ENCODE measurements at places on chromosomes 4 and X. TPM values are rescaled to one million over a fixed set of nuclear protein-coding genes. Genes with fewer than 3 reads are reported as not detected.

GRCh38 chr4:8194306-8195242 is 4.5 kb upstream of the SH3TC1 start:
- H3K27ac ChIP-seq = no peak overlapping the region
- H3K4me3 ChIP-seq = no peak overlapping the region
- peaks cover 14% of the 10 kb centered on the region for H3K4me1 ChIP-seq
- no peaks in the 10 kb centered on the region for H3K27me3 ChIP-seq
- no peaks in the 10 kb centered on the region for H3K36me3 ChIP-seq
- DNase-seq = no peak

DNA sequence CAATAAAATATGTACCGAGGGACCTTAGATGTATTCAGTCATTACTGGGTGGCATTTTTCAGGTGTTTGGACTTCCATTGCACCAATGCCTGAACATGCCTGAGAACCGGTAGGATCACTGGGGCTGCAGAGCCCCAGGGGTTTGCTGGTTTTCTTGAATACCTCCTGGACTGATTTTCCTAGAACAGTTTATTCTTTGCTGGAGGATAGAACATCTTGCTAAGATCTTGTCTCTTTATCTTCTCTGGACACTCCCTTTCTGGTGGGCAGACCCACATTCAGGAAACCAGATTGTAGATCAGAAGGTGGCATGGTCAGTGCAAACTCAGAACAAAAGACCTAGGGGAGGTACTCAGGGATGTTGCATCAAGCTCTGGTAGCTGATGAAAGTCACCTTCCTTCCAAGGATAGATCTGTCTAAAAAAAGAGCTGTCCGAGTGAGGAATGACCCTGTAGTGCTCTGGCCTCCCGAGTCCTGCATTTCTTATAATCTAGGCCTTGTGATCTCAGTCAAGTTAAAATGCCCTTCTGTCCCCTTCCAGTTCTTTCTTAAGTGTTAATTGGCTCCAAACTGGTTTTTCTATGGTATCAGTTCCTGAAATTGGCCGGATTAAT is 84.8 kb downstream of the CLDN34 start:
- no peak overlapping the region for H3K27ac ChIP-seq
- no peak for DNase-seq

DNA sequence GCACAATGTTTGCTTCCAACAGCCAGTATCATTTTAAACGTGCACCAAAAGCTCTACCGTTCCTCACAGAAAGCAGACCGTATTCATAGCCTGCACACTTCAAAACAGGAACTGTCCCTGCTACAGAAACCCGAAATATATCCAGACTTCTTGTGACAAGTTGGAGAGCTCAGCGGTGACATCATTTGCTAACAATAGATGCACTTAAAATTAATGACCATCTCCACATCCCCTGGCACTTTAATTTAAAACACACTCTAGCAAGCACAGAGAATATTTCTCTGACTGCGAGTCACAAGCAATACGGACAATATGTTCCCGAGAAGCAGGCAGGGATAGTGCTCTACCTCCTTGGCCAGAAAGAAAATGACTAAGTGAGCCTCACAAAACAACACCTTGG is 2.5 kb downstream of the NYX start:
- H3K4me3 ChIP-seq = peak overlapping the region; percentile 48
- peaks cover 4% of the 10 kb centered on the region for H3K27me3 ChIP-seq
- H3K27ac ChIP-seq = no peak overlapping the region
- no peaks in the 10 kb centered on the region for H3K36me3 ChIP-seq
- peaks cover 20% of the 10 kb centered on the region for H3K4me1 ChIP-seq

Gene RHOH
- 114 TPM for total RNA-seq

Gene RBM46
- total RNA-seq = not detected

DNA sequence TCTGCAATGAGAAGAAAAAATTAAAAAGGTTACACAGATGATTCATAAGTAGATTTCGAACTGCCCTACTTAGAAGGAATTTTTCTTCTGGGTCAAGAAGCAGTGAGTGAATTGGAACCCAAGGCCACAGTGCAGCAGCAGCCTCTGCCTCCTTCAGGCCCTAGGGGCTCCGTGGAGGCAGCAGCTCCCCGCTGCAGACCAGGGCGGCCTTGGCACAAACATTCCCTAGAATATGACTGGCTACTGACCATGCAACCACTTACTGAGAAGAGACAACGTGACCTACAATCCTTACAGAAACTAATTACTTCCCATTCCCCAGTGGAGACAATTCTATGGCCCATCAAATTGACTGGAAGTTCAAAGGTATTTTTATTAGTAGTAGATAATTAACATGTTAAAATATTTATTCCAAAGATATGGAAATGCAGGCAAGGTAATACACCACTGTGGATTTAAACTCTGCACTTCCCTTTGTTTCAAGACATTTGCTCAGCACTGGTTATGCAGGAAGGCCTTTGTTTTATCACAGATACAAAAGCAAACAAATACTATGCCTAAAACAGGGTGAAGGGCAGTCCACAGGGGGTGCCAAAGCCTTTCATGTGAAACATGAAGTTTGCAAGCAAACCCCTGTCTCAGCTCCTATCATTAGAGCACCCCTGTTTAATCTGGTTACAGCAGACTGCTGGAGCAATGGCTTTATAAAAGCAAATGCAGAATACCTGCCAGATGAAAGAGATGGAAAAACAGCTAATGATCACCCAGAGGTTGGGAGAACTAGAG is 59.2 kb downstream of the PCDH19 start:
- no peaks in the 10 kb centered on the region for H3K4me1 ChIP-seq
- no peaks in the 10 kb centered on the region for H3K36me3 ChIP-seq
- H3K4me3 ChIP-seq = no peak overlapping the region
- no peak for DNase-seq
- no peaks in the 10 kb centered on the region for H3K27me3 ChIP-seq
- H3K27ac ChIP-seq = no peak overlapping the region

- H3K36me3 ChIP-seq = no peaks in the 10 kb centered on the region
- no peak for DNase-seq
- peak overlapping the region; percentile 70 for H3K27ac ChIP-seq
- no peak overlapping the region for H3K4me3 ChIP-seq
- H3K4me1 ChIP-seq = peaks cover 15% of the 10 kb centered on the region
Measured at GRCh38 chr4:40731361-40731760, 18.4 kb upstream of the NSUN7 start.
